Tongue (tissue), 3 donors: ENCODE measurements at places on chromosomes 7 and 10.

GRCh38 chr7:35454575-35455385, 200.9 kb upstream of the TBX20 start:
- DNase-seq, result peak; percentile 6

DNA sequence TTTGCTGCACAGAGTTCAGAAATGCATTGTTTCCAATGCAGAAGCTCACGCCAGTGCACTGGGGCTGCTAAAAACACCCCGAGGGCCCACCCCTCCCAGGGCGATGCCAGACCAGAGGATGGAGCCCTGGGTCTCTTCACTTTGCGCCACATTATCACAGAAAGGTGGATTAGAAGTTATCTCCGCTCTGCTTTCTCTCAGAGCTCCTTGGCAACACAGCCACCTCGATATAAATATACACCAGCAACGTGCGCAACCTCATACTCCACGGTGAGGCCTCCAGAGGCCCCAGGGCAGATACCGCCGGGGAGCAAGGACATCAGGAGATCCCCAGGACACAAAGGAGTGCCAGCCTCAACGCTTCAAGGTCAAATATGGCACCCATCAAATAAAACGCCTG, 121.0 kb upstream of the TBX20 start:
- DNase-seq, result no peak

- peak; percentile 74 for DNase-seq
These were observed at the start of gene CPED1 for GRCh38 chr7:120988591-120989256. CPED1 (plus strand) TSS chr7:120988711; CDS start chr7:120989622, 911 bp downstream.

DNA sequence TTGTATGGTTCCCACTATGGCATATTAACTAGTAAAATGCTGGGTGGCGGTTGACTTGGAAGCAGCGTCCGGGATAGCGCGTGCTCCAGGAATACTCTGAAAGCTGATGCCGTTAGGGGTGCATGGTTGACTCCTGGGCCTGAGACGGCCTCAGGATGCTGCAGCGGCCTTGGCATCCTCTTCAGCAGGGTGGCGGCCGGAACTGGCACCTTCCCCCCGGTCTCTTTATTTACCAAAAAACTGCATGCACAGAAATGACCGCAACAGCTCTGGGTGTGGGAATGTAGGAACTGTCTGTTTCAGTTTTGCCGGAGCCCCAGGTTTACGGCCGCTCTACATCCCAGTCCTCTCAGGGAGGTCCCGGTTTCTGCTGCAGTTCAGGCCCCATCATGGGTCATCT, 28.8 kb downstream of the PFKP start:
- DNase-seq, result no peak

- DNase-seq, result no peak
These were observed 32.3 kb upstream of the DNAJB12 start for GRCh38 chr10:72386916-72387586.

- DNase-seq, result no peak
These were observed 15.4 kb upstream of the TMEM243 start for GRCh38 chr7:87234949-87235348.

GRCh38 chr10:104935656-104936055, 294.6 kb downstream of the SORCS3 start:
- no peak for DNase-seq

DNA sequence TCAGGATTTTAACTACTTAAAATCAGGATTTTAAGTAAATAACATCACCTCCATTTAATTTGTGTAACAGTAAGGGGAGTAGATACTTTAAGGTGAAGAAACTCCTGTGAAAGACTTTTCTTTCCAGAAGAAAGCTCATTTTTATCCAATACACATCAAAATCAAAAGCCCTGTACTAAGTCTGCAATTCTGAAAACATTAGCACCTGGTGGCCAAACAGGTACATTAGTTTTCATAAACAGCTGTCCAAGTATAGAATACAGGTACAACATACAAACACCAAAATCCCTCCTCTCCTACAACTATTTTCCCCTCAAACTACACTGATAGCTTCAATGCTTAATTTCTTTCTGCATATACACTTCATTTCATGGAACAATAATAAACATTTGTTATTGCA, 22.9 kb downstream of the FAM3C start:
- no peak for DNase-seq

GRCh38 chr7:85001495-85002345, 185.1 kb downstream of the SEMA3D start:
- DNase-seq, result no peak

DNA sequence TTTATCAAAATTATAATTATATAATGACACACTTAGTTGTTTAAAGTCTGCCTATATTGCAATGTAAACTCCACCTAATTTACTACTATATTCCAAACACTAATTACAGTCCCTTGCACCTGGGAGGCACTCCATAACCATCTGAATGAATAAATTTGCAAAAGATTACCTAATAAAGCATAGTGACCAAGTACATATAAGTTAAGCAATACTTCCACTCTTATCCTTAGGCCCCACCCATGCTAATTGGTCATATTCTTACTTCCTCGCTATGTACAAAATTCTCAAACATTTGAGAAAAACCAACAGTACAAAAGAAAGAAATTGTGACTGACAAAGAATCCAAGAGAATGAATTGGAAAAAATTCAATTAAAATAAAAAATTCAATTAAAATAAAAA, 65.3 kb downstream of the ZFAND4 start:
- DNase-seq, result no peak

- DNase-seq, result no peak
These were observed 140.2 kb downstream of the CDK14 start for GRCh38 chr7:90736316-90736715.

DNA sequence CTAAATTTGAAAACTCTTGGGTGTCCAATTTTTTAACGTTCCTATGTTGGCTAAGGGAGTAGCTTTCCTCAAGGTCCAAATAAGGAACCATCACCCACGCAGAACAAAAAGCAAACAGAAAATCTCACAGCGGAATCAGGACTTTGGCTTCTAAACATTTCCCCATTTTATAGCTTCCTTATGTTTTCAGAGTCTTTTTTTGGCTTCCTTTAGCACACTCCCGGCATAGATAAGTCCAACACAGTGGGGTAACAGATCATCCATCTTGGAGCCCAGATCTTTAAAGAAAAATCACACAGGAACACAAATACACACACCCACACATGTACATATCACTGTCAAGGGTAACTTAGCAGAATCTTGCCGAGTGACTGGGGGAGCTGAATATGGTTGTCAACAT, 4.2 kb upstream of the TCF7L2 start:
- DNase-seq, result no peak

GRCh38 chr10:102660888-102661657, 16.8 kb downstream of the TRIM8 start:
- DNase-seq, result peak; percentile 95

GRCh38 chr10:113663908-113664307, at the start of gene NRAP:
NRAP (minus strand) TSS chr10:113664041; CDS start chr10:113663882, 159 bp downstream.
- peak; percentile 43 for DNase-seq

GRCh38 chr10:31886885-31887284, 41.7 kb downstream of the ARHGAP12 start:
- DNase-seq, result peak; percentile 24

DNA sequence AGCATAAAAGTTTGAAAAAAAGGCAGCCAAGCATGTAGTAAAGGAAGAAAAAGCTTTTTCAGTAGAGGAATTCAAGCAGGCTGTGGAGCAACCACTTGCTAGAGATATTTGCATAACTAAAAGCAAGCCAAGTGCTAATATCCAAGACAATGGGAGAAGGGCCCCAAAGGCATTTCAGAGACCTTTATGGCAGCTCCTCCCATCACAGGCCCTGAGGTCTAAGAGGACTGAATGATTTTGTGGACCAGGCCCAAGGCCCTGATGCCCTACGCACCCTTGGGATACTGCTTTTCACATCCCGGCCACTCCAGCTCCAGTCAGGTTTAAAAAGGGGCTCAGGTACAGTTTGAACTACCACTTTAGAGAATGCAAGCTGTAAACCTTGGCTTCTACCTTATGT, 261.7 kb upstream of the SEMA3C start:
- no peak for DNase-seq

- no peak for DNase-seq
These were observed 68.4 kb downstream of the PTEN start for GRCh38 chr10:87931836-87932230.

- DNase-seq, result no peak
These were observed 18.0 kb downstream of the SEMA3C start for GRCh38 chr7:80900583-80901576.

GRCh38 chr7:122750389-122750788, 47.7 kb upstream of the RNF148 start:
- DNase-seq, result no peak

GRCh38 chr10:84354623-84355022, 26.2 kb downstream of the CCSER2 start:
- DNase-seq, result no peak

DNA sequence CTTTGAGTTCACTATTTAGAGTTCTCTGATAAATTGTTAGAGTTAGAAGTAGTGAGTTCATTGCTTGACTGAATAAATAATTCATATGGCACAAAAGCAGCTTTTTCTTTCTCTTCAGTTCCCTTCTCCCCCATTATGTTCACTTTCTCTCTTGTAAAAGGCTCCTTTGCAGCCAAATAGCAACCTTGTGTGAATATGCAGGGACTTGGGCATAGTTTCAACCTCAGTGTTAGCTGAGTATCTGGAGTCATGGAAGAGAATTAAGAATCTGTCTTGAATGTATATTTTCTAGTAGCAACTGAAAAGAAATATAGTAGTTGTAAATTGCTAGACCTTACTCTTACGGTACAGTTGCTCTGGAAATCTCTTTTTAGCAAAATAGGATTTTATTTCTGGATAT, 31.9 kb downstream of the ZEB1 start:
- peak; percentile 13 for DNase-seq

DNA sequence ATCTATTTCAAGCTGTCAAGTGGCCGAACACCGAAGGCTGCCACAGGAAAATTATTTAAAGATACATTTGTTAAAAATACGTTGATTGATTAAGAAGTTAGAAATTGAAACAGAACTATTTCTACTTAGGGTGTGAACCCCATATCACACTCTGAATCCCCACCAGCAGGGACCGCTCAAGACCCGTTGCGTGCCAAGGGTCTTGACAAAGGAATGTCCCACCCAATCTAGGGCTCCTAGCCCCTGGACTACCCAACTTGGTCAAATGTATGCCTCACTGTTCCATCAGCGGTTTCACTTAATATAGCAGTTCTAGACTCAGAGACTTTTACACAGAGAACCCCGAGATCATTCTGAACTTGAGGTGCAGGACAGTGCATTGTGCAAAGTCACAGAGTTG, 11.6 kb upstream of the PFKFB3 start:
- no peak for DNase-seq

- DNase-seq, result no peak
These were observed 93.3 kb downstream of the ZNF777 start for GRCh38 chr7:149367418-149368180.
